Stimulated activated CD4-positive, alpha-beta T cell treated with anti-CD3 and anti-CD28 coated beads, Interleukin-1b, Interleukin-23, amount 100 ng/mL, for 1 hour (primary cell): ENCODE measurements at places on chromosomes 1 and 21.

DNA sequence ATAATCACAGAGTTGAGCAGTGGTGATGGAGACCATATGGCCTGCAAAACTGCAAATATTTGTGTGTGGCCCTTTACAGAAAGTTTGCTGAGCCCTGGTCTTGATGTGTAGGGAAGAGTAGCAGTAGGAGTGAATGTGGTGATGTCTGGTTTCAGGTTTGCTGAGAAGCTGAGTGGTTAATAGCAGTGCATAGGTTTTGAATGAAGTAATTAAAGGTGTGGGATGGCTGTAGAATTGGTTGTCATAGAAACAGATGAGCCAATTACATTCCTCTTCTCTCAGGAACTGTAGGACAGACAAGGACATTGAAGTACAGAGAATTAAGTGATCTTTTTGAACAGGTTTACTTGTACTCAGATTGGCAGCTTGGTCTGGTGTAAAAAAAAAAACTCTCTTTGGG, 37.4 kb downstream of the PRDM2 start:
- no peak for DNase-seq

DNA sequence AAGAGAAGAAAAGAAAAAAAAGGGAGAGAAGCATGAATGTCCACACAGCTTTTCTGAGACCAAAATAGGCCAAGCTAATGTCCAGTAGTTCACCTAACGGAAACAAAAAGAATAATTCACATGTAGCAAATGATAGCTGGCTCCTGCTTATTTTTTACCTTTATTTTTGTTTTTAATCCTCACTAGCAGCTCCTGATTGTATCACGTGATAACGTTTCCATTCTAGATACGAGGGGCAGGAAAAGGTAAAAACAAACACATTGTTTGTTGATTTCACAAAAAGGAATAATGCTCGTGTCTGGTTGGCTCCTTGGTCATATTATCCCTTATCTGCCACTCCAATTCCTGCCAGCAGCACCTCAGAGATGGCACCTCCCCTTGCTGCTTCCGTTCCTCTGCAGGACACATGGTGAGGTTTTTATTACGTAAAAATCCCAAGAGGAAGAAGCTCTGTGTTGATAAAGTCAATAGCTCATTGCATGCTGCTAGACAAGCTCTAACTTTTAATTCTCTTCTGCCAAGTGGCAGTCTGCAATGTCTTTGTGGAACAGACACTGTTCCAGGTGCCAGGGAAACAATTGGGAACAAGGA, 201.7 kb downstream of the CRB1 start:
- DNase-seq, result no peak

DNA sequence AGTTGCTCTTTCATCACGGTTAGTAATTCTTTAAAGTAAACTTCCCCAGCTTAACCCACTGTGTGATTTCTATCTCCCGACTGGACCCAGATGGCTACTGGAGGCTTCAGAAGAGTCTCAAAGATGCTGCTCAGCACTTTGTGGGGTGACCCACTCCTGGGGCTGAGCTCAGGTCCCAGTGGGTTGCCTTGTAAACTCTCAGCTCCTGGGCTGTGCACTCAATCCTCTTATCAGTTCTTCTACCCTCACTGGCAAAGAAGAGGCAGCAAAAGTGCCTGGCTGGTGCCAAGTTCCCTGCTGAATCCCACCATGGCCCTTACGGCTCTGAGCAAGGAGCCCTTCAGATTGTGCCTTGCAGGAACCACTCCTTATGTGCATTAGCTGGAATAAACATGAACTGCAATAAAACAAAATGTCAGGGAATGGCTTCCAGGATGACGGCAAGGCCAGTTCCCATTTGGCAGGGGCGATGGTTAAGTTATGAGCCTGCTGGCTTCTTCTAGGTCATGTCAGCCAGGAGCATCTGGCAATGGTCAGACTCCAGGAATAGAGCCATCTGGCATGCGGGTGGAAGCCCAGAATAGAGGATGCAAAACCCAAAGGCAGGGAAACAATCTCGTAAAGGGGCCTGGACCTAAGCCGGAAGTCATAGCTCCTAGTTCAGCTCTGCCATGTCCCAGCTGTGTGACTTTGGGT, 6.8 kb downstream of the MYOC start:
- DNase-seq, result no peak

DNA sequence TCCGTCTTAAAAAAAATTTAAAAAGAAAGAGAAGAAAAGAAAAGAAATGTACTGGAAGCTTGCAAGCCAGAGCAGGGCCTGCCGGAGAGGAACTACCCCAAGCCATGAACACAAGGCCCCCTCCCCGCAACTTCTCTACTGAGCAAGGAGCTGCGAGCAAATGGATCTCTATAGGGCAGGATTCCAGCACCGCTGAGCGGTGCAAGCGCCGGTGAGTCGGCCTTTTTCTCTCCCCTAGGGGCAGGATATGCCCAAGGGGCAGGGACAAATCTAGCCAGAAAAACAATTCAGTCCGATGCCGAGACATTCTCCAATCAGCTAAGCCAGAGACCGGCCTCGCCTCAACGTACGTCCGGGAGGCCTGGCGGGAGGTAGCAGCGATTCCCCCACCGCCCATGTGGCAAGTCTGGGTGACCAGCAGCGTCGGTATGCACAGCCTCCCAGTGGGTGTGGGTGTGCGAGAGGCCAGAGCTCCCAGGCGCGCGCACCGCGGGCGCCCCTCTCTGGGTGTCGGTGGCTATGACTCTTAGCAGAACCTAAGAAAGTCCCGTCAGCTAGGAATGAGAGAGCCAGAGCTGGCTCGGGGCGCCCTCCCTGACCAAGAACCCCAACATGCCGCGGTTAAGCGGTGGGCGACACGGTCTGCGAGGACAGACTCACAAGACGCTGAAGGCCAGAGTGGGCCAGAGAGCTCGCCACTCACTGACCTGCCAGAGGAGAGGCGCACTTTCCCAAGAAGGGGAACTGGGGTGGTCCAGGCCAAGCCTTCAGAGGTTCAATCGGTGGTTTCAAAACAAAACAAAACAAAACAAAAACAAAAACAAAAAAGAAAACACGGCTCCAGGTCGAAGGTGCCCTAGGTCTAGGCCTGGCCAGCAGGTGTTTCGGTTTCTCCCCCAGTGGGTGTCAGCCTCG, 1.9 kb downstream of the CSMD2 start:
- DNase-seq, result no peak

GRCh38 chr1:171218661-171219060, 29.6 kb upstream of the FMO1 start:
- DNase-seq, result no peak

DNA sequence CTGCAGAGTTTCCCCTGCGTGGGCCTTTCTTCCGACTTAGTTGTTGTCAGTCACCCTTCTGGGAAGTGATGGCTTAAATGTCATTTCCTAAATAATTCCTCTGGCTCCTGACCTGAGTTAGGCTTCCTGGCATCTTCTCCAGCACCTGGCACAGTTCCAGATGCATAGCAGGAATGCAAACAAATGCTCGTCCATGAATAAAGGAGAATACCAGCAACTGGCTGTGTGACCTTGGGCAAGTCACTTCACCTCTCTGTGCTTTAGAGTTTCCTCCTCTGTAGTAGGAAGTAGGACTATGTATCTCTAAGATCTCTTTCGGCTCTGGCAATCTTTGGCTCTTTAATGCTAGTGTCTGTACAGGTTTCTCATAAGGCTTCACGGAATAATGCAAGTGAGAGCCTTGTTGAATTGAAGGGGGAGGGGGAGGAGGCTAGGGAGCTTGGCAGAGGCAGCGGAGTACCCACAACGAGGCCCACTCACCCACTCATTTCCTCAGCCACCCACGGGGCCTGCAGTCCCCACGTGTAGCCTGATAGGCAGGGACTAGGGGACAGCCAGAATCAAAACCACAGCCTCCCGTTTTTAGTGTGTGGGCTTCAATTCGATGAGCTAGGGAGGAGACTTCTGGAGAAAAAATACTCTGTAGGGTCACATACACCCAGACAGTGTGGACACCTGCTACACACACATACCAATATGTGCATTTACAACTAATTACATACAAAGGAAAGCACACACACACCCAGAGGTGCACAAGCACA, 48.1 kb downstream of the TENT5C start:
- DNase-seq, result no peak

GRCh38 chr1:86951430-86951829, 37.0 kb downstream of the HS2ST1 start:
- no peak for DNase-seq

- no peak for DNase-seq
Observed at GRCh38 chr1:180210008-180210620, 19.9 kb upstream of the LHX4 start.

- no peak for DNase-seq
Observed at GRCh38 chr1:232744847-232745246, 60.4 kb upstream of the MAP10 start.

DNA sequence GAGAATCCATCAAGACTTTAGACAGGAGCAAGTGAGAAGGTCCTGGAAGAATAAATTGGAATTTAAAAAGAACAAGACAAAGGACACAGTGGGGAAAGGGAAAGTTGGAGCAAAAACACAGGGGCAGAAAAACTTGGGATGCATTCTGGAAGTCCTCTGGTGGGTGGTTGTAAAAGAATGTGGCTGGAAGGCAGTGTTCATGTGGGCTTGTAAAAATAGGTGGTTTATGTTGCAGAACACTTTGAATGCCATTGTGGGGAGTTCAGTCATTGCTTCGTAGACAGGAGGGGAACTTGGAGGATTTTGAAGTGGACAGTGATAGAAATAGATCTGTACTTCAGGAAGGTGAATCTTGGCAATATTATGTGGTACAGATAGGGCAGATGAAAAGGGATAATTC, 15.2 kb downstream of the KIF1B start:
- no peak for DNase-seq

GRCh38 chr1:184356891-184357290, 29.9 kb upstream of the C1orf21 start:
- no peak for DNase-seq

GRCh38 chr1:69985376-69985775, 220.0 kb downstream of the LRRC40 start:
- DNase-seq, result no peak

GRCh38 chr1:62794053-62794452, 10.1 kb downstream of the ATG4C start:
- no peak for DNase-seq

GRCh38 chr1:97837161-97837560, 83.7 kb downstream of the DPYD start:
- no peak for DNase-seq

DNA sequence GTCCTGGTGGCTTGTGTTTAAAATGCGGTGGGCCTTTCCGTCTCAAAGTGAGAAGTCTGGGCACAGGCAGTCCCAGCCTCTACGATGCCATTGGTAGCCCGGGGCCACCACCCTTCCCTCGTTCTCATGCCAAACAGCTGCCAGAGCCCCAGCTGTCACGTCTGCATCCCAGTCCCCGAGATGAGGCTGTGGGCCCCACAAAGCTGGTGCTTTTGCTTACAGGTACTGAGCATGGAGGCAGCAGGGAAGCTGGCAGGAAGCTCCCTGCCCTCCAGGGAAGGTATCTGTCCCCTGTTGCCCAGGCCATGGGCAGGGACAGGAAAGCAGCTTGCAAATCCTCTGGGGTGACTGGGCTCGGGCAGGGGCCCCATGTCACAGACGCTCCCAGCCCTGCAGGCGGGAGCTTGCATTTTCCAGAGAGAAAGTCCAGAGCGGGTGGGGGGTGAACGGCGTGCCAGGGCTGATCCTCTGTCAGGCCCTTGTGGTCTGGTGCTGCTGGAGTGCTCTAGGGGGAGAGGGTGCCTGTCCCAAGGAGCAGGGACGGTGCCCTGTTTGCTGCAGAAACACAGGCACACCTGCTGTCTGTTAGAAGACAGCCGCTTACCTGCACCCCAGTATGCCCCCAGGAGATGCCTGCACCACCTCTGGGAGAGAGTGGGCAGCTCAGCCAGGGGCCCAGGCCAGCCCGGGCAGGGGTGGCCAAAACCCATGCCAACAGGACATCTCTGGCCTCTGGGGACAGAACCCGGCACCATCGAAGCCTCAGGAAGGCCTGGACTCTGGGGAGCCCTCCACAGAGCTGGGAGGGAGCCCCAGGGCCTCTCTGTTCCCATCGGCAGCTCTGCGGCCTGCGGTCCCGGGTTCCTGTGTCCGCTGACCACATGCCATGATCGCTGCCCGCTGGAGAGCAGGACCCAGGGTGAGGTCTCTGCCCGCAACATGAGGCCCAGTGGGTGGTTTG, 45.9 kb downstream of the SLX9 start:
- no peak for DNase-seq

- DNase-seq, result no peak
Observed at GRCh38 chr1:228354390-228355320, 52.0 kb downstream of the TRIM11 start.

DNA sequence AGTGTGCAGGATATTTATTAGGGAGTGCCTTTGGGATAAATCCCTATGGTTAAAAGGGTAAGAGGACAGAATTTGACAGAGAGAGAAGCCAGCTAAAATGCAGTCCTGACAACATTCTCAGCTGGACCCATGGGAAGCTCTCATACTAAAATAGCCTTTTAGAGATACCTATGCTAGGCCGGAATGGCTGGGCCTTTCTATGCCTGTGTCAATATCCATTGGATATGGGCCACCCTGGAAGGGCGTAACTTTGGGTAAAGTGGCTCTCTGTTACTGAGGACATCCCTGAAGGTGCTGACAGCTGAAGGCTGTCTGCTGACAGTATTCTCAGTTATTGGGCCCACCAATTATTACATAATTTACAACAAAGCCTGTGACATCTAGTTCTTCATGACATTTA, 613.0 kb upstream of the B3GALT2 start:
- no peak for DNase-seq

GRCh38 chr21:34617753-34618339, 2.9 kb upstream of the RCAN1 start:
- no peak for DNase-seq

DNA sequence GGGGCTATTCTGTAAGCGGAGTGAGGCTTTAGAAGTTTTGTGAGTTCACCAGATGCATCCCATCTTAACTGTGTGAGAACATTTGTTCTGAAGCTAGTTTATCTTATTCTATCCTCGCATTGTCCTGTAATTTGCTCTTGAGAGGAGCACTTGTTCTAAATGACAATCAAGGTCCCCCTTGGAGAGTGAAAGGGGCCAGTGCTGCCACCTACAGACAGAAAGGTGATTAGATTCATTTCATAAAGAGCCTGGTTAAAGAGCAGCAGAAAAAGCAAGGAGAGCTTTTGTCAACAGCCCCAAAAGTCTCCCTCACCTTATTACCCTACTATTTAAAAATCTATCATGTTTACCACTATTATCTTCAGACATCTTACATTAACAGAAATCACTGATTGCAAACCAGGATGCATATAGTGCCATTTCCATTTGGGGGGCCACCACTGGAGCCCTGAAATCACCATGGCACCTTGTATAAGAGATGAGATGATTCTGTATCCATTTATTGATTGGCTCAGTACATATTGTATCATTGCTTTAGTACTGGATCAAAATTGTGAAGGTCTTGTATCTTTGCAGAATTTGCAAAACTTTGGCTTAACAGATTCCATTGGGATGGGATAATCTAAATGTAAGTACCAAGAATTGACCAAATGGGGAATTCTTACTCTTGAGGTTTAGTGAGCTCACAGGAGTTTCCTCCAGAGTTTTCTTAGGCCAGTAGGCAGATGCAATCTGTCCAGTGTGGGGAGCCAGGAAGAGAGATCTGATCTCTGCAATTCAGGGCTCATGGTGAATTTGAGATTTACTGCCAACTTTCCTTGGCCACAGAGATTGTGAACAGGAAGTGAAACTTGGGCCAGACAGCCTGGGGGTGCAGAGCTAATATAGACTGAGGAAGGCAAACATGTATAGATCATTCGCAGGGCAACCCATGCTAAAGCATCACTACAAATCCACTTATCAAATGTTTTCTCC, 64.3 kb upstream of the TRABD2B start:
- DNase-seq, result no peak

- no peak for DNase-seq
Observed at GRCh38 chr1:104765085-104765484, 1015.4 kb downstream of the AMY1C start.

GRCh38 chr1:26225033-26225831, 8.8 kb upstream of the CEP85 start:
- DNase-seq, result no peak

- DNase-seq, result no peak
Observed at GRCh38 chr1:53015508-53015860, 46.5 kb upstream of the PODN start.
